ENCODE measurements at places on chromosomes 5 and 9. TPM values are rescaled to one million over a fixed set of nuclear protein-coding genes. Genes with fewer than 3 reads are reported as not detected.
A peak's percentile ranks its signal among the peaks of the same experiment; 100 is the strongest.

Gene B4GALT1
- total RNA-seq: 77.5 TPM

Gene OR13J1
- not detected for total RNA-seq

Gene FOXD4L3
- total RNA-seq: 0.11 TPM

Gene SLC6A18
- not detected for total RNA-seq

Gene TRAF1
- 163 TPM for total RNA-seq

Gene CYSRT1
- 0.97 TPM for total RNA-seq

GRCh38 chr5:149616727-149617285 lies 35.5 kb downstream of the ARHGEF37 start:
- H3K36me3 ChIP-seq: no peaks in the 10 kb centered on the region
- peak overlapping the region; percentile 59 for H3K27ac ChIP-seq
- peaks cover 31% of the 10 kb centered on the region for H3K4me1 ChIP-seq

GRCh38 chr9:135561391-135562234 lies at the start of gene PAEP:
Gene PAEP, plus strand, starts transcription at chr9:135561756.
- H3K4me3 ChIP-seq: no peak within 1 kb of the TSS
- no peak for DNase-seq
- H3K36me3 ChIP-seq: no peaks in the 10 kb centered on the region

DNA sequence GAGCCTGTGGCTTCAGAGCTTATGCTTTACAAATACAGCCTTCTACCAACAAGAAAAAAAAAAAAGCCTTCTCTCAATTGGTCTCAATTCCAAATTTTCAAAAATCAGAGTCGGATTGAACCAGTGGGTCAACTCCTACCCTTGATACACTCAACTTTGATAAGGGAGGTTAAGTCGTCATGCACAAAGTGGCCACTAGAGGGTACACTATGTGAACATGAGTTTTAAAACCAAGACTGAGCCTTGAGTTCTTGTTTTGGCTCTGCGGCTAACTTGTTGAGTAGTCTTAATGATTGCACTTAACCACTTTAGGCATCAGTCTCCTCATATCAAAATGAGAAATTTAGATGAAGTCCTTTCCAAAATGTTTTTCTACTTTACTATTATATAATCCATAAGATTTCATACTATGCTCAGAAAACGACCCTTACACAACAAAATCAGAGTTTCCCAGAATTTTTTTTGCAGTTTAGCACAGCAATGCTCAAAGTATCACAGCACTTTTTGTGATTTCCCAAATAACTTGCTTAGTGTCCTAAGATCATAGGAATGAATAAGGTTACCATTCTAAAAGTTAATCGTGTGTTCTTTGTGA lies 92.9 kb upstream of the MTAP start:
- no peaks in the 10 kb centered on the region for H3K4me1 ChIP-seq
- H3K27me3 ChIP-seq: no peaks in the 10 kb centered on the region
- no peak for DNase-seq
- no peaks in the 10 kb centered on the region for H3K36me3 ChIP-seq
- no peak overlapping the region for H3K4me3 ChIP-seq

- no peaks in the 10 kb centered on the region for H3K36me3 ChIP-seq
- H3K27me3 ChIP-seq: no peaks in the 10 kb centered on the region
- H3K4me3 ChIP-seq: no peak overlapping the region
- no peak for DNase-seq
- H3K27ac ChIP-seq: no peak overlapping the region
Measured at GRCh38 chr5:166073901-166074581, 2217.4 kb upstream of the WWC1 start.

DNA sequence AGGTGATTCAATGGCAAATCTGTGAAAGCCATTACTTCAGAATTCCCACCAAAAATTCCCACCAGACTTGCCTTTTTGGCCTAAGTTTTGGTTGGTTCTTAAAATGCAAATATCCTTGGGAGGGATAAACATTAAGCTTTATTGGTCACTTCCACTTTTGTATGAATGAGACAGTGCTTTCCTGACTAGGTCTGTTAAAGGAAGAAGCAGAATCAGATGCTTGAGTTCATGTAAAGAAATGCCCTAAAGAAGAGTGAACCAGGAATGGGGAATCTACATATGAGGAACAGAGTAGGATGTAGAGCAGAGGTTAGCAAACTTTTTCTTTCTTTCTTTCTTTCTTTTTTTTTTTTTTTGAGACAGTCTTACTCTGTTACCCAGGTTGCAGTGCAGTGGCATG lies 129.3 kb downstream of the GCNT1 start:
- no peak overlapping the region for H3K4me3 ChIP-seq
- H3K27me3 ChIP-seq: no peaks in the 10 kb centered on the region
- no peaks in the 10 kb centered on the region for H3K36me3 ChIP-seq

- no peaks in the 10 kb centered on the region for H3K36me3 ChIP-seq
- H3K4me3 ChIP-seq: no peak overlapping the region
- DNase-seq: no peak
- H3K27ac ChIP-seq: no peak overlapping the region
- no peaks in the 10 kb centered on the region for H3K4me1 ChIP-seq
Measured at GRCh38 chr5:15741591-15741990, 241.6 kb downstream of the FBXL7 start.

- H3K27me3 ChIP-seq: no peaks in the 10 kb centered on the region
- H3K27ac ChIP-seq: peak overlapping the region; percentile 78
- DNase-seq: no peak
- H3K4me1 ChIP-seq: peaks cover 4% of the 10 kb centered on the region
- H3K36me3 ChIP-seq: no peaks in the 10 kb centered on the region
Measured at GRCh38 chr5:65482296-65482735, 596 bp upstream of the ADAMTS6 start.

- H3K27me3 ChIP-seq: no peaks in the 10 kb centered on the region
- H3K4me1 ChIP-seq: peaks cover 4% of the 10 kb centered on the region
- no peaks in the 10 kb centered on the region for H3K36me3 ChIP-seq
- H3K4me3 ChIP-seq: no peak overlapping the region
- H3K27ac ChIP-seq: no peak overlapping the region
Measured at GRCh38 chr9:134247918-134248631, 78.2 kb upstream of the RXRA start.

DNA sequence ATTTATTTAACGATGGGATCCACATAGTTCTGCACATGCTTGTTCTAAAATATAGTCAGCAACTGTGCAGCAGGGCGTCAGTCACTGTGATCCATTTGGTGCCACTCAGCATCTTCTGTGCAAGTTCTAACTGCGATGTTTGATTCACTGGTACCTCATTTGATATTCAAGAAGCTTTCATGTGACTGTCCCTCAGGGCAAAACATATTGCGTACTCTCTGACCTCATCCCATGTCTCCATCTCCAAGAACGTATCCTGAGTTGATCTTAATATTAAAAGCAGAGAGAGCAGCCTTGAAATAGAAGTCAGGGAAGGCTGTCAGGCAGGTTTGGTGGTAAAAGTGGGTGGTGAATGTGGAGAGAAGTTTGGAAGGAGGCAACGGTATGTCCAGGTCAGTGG lies 116.5 kb upstream of the ATP10B start:
- no peaks in the 10 kb centered on the region for H3K36me3 ChIP-seq
- H3K27me3 ChIP-seq: no peaks in the 10 kb centered on the region
- H3K27ac ChIP-seq: no peak overlapping the region
- H3K4me3 ChIP-seq: no peak overlapping the region
- no peaks in the 10 kb centered on the region for H3K4me1 ChIP-seq

DNA sequence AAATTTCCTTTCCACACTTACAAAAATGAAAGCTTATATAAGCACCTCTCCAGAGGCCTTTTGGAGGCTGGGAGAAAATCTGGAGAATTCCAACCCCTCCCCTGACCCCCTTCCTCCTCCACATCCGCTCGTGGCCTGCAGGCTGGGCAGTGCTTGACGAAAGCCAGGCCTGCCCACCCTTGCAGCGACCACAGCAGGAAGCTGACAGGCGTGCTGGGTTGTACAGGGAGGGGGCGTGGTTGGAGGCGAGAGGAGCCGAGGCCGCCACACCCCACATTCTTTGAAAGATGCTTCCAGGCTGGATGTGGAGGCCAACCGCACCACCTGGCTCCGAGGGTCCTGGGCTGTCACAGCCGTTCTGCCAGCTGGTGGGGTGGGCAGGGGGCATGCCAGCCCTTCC lies 47.8 kb upstream of the IER5L start:
- H3K27me3 ChIP-seq: no peaks in the 10 kb centered on the region
- no peaks in the 10 kb centered on the region for H3K36me3 ChIP-seq
- H3K4me1 ChIP-seq: peaks cover 30% of the 10 kb centered on the region
- H3K27ac ChIP-seq: no peak overlapping the region
- H3K4me3 ChIP-seq: no peak overlapping the region

DNA sequence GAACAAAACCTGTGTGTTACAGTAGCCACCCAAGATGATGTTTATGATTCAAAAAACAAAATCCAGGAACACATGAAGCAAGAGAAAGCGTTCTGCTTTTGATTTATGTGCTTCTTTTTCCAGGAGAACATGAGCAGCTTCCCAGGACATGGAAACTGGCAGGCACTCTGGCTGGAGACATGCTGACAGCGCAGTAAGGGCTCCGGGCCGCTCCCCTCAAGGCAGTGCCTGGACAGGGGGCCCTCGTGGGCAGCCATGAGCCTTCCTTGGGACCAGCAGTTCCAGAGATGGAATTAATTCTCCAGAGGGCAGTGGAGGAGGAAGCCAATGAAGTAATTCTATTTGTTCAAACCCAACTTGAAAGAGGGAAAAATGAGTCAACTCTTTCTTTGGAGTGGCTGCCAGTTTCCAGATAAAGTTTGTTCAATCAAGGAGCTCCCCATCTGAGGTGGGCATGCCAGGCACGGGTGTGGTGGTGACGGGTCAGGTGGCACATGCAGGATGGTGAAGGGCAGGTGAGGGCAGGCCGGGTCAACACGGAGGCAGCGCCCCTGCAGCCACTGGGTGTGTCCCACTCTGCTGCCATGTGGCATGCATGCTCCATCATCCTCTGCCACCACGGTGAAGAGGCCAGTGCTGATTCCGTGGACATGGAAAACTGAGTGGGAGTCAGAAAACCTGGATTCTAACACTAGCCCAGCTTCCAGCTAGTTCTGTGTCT lies 83.8 kb downstream of the OTULIN start:
- DNase-seq: no peak
- peaks cover 13% of the 10 kb centered on the region for H3K4me1 ChIP-seq
- H3K36me3 ChIP-seq: no peaks in the 10 kb centered on the region
- no peaks in the 10 kb centered on the region for H3K27me3 ChIP-seq
- H3K4me3 ChIP-seq: no peak overlapping the region
- no peak overlapping the region for H3K27ac ChIP-seq

DNA sequence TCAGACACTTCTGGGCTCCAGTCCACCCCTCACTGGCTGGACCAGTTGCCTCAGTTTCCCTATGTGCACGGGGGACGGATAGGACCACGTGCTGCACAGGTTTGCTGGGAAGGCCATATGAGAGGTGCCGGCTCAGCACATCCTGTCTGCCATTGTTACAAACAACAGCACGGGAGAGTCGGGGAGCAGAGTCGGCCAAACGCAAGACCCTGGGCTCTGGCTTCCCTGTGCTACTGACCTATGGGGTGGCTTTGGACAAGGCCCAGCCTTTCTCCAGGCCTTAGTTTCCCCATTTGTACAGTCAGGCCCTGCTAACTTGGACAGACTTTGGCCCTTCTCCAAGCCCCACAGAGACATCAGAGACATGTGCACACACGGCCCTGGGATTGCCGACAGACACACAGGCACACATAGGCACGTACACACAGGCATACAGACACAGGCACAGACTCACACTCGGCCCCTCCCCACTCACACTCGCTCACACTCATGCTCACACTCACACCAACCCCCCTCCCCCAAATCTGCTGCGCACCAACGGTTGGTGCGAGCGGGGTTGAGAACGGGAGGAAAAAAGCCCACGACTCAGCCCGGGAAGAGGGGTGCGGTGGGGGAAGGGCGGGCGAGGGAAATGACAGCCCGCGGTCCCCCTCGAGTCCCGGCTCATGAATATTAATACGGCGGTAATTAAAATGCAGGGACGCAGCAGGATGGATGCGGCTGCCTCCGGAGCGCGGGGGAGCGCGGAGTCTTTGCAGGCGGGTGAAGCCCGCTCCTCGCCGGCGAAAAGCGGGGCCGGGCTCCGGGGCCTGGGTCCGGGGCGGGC lies 133.0 kb downstream of the C9orf50 start:
- no peaks in the 10 kb centered on the region for H3K36me3 ChIP-seq
- peaks cover 9% of the 10 kb centered on the region for H3K27me3 ChIP-seq
- H3K27ac ChIP-seq: no peak overlapping the region

DNA sequence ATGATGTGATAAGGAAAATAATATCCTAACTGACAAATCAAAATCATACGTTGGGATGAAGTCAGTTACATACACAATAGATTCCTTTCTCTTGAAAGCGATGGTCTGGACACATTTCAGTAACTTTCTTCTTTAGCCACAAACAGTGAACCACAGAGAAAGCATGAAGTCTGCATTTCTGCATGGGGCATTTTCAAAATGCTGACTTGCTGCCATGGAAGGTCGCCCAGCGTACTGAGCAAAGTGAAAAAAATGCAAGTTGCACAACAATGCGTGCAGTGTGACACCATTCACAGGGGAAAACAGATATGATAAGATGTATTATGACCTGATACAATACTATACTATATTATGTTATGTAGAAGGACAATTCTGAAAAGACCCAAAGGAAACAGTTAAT lies 146.3 kb downstream of the SNX18 start:
- no peak overlapping the region for H3K4me3 ChIP-seq
- H3K27ac ChIP-seq: no peak overlapping the region
- no peaks in the 10 kb centered on the region for H3K36me3 ChIP-seq
- no peaks in the 10 kb centered on the region for H3K4me1 ChIP-seq
- no peak for DNase-seq

- H3K27me3 ChIP-seq: peaks cover 2% of the 10 kb centered on the region
- no peak overlapping the region for H3K27ac ChIP-seq
- H3K4me1 ChIP-seq: no peaks in the 10 kb centered on the region
- H3K36me3 ChIP-seq: no peaks in the 10 kb centered on the region
Measured at GRCh38 chr9:121450241-121450640, 49.4 kb downstream of the GGTA1 start.

- no peak overlapping the region for H3K27ac ChIP-seq
- no peaks in the 10 kb centered on the region for H3K27me3 ChIP-seq
- no peak overlapping the region for H3K4me3 ChIP-seq
- no peaks in the 10 kb centered on the region for H3K36me3 ChIP-seq
- no peaks in the 10 kb centered on the region for H3K4me1 ChIP-seq
Measured at GRCh38 chr9:37663926-37664325, 13.2 kb downstream of the FRMPD1 start.

DNA sequence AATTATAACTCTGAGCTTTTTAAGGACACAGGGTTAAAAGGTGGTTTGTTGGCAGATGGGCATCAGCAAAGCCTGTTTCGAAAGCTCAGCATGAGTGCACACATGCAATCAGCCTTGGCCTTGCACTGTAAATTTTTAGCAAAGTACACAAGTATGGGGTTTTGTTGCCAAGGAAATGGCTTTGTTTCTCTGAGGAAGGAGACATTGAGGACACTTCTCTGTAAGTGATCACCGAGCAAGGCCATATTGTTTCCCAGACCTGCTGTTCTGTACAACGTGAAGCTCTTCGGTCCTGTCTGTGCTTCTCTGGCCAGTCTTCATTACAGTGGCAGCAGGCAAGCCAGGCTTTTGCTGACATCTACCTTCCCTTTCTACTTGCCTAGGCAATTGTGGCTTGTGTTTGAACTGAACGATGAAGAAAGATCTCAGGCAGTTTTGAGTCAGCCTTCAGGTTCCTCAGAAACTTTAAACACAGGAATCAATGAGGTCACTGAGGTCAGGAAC lies 27.9 kb upstream of the GLRX start:
- no peak overlapping the region for H3K27ac ChIP-seq
- no peaks in the 10 kb centered on the region for H3K4me1 ChIP-seq
- no peak for DNase-seq
- H3K27me3 ChIP-seq: no peaks in the 10 kb centered on the region
- no peak overlapping the region for H3K4me3 ChIP-seq
- no peaks in the 10 kb centered on the region for H3K36me3 ChIP-seq

All from GM12878 (cell line).